ENCODE measurements at places on chromosomes 4 and X. TPM values are rescaled to one million over a fixed set of nuclear protein-coding genes. Genes with fewer than 3 reads are reported as not detected.

The SMIM10L2A gene
- 2.4 TPM for total RNA-seq

The GAB3 gene
- 15.0 TPM for total RNA-seq

The PNMA5 gene
- not detected for total RNA-seq

The PF4V1 gene
- not detected for total RNA-seq

The PCSK1N gene
- total RNA-seq, result 2.3 TPM

Data from left lung (tissue), 14 donors.